ENCODE measurements at places on chromosomes 5 and 9.

DNA sequence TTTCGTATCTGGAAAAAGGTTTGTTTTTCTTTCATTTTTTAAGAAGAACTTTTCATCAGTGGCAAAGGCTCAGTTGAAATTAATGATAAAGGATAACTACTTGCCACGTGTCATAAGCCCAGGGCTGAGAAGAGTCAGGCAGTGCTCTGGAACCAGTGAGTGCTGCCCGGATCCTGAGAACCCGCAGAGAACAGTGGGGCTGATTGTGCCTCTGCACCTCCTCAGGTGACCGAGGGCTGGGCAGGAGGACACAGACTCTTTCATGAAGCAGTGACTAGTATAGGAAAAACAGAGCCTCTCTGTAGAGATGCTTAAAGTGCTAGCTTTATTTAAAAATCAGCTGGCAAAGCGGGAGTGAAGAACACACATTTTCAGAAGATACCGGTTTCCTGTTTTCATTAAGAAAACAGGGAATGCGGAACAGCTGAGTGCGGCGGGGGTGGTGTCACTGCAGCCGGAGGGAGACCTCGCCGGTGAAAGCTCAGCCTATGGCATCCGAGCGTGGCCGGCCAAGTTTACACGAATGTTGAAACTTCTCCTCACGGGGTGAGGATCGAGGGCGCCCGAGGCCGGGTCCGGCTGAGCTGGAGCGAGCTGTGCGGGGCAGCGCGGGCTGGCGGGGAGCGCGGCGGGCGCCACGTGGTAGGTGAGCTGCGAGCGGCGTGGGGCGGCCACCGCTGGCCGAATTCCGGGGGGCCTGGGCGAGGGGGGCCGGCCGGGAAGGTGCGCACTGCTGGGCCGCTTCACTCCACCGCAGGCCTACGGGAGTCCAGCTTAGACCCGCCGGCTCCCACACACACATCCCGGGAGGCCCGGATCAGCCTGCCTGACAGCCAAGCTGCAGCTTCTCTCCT, 134.7 kb upstream of the DMRT1 start:
- no peak for DNase-seq

- DNase-seq, result no peak
Observed at GRCh38 chr5:39302472-39302871, 61.8 kb downstream of the C9 start.

GRCh38 chr9:134367791-134368490, 41.7 kb downstream of the RXRA start:
- no peak for DNase-seq

DNA sequence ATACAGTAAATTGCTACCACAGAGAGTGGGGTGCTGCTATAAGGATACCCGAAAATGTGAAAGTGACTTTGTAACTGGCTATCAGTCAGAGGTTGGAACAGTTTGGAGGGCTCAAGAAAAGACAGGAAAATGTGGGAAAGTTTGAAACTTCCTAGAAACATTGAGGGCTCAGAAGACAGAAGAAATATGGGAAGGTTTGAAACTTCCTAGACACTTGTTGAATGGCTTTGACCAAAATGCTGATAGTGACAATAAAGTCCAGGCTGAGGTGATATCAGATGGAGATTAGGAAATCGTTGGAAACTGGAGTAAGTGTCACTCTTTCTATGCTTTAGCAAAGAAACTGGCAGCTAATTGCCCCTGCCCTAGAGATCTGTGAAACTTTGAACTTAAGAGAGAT, 1158.6 kb upstream of the CDH6 start:
- DNase-seq, result no peak

DNA sequence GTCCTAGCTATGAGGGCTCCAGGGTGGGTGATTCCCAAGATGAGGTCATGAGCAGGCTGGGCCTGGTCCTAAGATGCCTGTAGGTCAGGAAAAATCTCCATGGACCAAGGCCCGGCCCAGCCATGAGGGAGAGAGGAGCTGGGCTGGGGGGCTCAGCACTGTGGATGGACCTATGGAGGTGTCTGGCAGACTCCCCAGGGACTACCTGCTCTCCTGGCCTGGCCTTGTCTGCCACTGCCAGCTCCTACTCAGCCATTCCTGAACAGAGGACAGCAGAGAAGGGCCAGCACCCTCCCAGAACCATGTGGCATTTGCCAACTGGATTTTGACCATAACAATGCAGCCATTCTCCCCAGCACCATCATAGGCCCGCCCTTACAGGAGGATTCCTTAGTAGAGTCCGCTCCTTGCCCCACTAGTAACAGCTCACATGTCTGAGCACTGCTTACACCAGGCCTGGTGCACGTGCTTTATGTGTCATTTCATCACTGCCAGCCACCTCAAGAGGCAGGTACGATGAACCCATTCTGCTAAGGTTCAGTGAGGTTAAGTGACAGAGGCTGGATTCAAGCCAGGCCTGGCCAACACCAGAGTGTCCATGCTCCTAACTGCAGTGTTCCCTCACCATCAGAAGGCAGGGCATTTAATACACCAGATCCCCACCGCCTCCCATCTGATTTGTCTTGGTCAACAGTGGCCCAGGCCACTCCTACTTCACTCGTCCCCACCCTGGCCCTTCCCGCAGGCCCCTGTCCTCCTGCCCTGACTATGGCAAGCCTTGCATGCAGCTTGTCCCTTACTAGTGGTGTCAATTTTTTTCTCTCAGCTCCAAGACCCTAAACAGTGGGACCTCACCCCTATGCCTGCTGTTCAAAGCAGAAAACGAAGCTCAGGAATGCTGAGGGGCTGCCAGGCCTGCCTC, 669 bp downstream of the IL13 start:
- DNase-seq, result no peak

- DNase-seq, result no peak
Observed at GRCh38 chr9:4243113-4243512, 56.8 kb downstream of the GLIS3 start.

GRCh38 chr5:102313912-102314311, 17.8 kb upstream of the SLCO4C1 start:
- no peak for DNase-seq

- no peak for DNase-seq
Observed at GRCh38 chr5:1501372-1502045, 22.3 kb downstream of the LPCAT1 start.

- DNase-seq, result no peak
Observed at GRCh38 chr5:75457161-75457560, 54.3 kb downstream of the CERT1 start.

GRCh38 chr5:160105686-160106360, 13.4 kb downstream of the PWWP2A start:
- DNase-seq, result no peak

DNA sequence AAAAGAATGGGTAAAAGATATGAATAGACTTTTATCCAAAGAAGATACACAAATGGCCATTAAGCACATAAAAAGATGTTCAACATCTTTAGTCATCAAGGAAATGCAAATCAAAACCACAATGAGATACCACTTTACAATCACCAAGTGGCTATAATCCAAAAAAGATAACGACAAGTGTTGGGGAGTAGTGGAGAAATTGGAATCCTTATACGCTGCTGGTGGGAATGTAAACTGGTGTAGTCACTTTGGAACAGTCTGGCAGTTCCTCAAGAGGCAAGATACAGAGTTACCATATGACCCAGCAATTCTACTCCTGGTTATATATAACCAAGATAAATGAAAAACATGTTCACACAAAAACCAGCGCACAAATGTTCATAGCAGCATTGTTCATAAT, 234.9 kb downstream of the SPATA31D1 start:
- no peak for DNase-seq

DNA sequence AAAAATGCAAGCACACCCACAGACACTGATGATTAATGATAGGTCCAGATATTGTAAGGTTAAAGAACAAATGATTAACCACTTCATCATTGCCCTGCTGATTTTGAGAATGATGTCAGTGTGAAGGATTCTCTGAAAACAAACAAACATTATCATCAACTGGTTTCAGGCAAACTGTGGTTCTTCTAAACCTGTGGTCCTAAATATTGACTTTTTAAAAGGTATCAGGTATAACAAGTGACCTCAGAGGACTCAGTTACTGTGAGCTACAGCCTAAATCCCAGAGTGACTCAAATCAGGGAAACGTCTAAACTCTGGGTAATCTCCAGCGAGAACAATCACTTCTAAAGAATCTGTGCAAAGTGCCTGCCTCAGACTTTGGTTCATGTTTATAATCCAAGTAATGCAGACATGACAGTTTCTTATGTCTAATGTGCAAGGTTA, 172.3 kb upstream of the CDH6 start:
- DNase-seq, result no peak

DNA sequence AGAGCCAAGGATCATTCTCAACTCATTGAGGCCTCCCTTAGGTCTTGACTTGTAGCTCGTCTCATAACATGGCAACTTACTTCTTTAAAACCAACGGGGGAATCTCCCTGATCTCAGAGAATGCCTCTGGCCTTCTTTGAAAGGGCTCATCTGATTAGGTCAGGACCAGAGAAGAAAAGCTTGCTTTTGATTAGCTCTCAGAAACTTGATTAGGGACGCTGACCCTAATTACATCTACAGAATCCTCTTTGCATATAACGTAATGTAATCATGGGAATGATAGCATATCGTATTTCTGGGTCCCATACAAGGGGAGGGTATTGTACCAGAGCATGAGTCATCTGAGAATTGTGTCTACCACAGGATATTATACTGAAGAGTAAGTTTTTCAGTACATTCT, 125.1 kb upstream of the SH3GL2 start:
- DNase-seq, result no peak

DNA sequence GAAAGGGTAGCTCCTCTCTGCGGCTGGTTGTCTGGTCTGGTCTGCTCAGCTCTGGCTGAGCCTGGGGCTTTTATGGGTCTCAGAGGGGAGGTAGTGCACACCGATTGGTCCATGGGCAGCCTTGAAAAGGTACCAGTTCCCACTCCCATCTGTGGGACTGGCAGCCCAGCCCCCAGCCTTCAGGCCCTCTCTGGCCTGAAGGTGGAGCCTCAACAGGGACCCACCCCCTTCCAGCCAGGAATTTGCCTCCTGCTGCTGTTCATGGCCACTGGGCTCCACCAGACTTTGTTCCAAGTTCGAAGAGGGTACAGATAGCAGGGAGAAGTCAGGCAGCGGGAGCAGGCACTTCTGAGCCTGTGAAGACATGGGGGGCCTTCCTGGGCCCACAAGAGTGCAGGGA, 165.3 kb upstream of the SLC27A6 start:
- no peak for DNase-seq

GRCh38 chr9:114233491-114234185, 78.3 kb downstream of the COL27A1 start:
- DNase-seq, result no peak

- no peak for DNase-seq
Observed at GRCh38 chr9:134995792-134996120, 78.0 kb upstream of the FCN1 start.

DNA sequence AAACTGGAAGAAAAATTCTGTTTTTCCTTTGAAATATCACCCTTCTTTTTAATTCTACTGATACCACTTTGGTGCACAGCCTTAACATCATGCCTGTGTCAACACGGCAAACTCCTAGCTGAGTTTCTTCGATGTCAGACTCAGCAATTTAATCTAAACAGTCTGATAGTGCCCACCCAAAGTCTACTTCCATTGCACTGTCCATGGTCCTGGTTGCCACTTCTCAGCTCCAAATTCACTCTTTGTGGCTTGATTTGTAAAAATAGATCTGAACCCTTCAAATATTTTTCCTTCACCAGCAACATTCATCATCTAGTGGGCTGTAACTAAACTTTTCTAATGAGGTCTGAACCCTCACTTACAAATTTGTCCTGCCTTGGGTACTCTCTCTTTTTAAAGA, 107.8 kb downstream of the NUDT12 start:
- no peak for DNase-seq

DNA sequence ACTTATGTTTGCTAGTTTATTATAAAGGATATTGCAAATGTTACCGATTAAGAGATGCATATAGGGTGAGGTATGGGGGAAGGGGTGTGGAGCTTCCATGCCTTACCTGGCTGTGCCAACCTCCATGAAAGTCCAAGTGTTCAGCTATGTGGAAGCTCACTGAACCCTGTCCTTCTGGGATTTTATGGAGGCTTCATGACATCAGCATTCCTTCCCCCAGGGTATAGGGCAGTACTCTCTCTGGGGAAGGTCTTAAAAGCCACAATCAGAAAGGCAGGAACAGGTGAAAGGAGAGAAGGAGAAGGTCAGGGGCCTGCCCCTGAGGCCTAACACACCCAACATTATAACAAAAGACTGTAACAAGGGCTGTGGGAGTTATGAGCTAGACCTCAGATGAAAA, 592.6 kb downstream of the PDE4D start:
- no peak for DNase-seq

DNA sequence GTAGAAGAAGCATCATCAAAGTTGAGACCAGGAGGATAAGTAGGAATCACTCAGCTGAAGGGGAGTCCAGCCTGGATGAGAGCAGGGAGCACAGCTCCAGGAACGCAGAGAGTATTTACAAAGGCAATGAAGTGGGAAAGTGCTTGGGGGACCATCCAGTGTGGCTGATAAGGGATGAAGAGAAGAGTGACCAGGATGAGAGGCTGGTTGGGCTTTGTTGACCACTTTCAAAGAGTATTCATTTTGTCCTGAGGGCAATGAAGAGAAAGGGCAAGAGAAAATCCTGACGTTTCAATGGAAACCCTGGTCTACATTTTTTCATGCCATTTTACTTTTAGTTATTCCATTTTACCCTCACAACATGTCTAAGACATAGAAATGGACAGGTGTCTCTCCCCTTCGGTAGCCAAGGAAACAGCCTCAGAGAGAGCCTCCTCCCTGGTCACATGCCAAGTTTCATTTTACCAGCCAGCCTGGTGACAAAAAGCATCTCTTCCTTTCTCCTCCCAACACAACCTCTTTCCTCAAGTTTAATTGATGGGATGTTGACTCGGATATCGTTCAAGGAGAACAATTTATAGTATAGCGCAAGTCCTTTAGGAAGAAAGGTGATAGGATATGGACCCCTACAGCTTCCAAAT, 492.7 kb upstream of the CLINT1 start:
- no peak for DNase-seq

DNA sequence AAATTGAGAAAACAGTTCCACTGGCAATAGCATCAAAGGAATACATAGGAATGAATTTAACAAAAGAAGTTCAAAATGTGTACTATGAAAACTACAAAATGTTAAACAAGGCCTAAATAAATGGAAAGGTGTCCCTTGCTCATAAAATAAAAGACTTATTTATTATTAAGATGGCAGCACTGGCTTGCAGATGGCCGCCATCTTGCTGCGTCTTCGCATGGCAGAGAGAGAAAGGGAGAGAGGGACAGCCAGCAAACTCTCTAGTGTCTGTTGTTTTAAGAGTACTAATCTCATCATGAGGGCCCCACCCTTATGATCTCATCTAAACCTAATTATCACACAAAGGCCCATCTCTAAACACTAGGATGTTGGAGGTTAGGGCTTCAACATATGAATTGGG, 47.1 kb downstream of the ABLIM3 start:
- no peak for DNase-seq

- DNase-seq, result no peak
Observed at GRCh38 chr5:6583049-6583880, 49.6 kb downstream of the NSUN2 start.

- no peak for DNase-seq
Observed at GRCh38 chr5:32222723-32223470, 48.8 kb upstream of the GOLPH3 start.

DNA sequence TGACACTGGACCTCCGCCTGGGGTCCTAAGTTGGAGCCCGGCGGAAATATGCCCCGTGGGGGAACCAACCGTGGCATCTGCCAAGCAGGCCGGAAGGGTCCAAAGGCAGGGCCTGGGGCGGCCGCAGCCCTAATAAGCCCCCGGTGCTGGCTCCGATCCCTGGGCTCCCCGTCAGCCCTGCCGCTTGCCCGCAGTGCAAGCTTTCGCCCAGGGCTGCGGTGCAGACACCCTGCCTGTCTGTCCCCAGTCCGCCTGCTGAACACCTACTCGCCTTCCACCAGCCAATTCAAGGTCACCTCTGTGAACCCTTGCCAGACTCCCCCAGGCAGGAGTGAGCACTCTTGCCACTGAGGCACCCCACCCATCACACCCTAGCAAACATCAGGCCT, 502 bp upstream of the PTGR1 start:
- DNase-seq, result no peak
